ENCODE measurements at places on chromosomes 2 and 18. TPM values are rescaled to one million over a fixed set of nuclear protein-coding genes. Genes with fewer than 3 reads are reported as not detected.

DNA sequence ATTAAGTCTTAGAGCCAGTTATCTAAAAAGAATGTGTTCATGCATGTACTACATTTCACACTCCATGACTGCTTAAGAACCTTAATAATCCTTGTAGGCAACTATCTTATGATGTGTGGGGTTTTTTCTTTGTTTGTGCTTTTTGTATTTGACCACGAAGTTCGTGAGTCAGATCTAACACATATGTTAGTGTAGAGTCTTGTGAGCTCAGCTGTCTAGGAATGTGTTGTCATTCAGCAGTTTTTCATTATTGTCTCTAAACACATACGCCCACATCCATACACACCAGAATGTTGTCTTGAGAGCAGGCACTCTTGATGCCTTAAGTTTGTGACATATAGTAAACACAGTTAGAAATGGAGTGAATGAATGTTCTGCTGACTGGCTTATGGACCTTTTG is 38.4 kb downstream of the CAB39 start:
- H3K4me1 ChIP-seq = peaks cover 35% of the 10 kb centered on the region
- H3K27me3 ChIP-seq = no peaks in the 10 kb centered on the region
- H3K4me3 ChIP-seq = no peak overlapping the region
- peak; percentile 48 for DNase-seq

UBXN4 gene
- 101 TPM for total RNA-seq

CCDC148 gene
- total RNA-seq = 0.51 TPM

GRCh38 chr2:191677646-191678436 is at the start of gene NABP1:
NABP1 (plus strand) TSS chr2:191678136; CDS start chr2:191678615, 479 bp downstream.
- peak; percentile 97 for DNase-seq
- peaks cover 16% of the 10 kb centered on the region for H3K36me3 ChIP-seq
- peak within 1 kb of the TSS; percentile 92 for H3K27ac ChIP-seq
- H3K4me1 ChIP-seq = peaks cover 22% of the 10 kb centered on the region
- peak within 1 kb of the TSS; percentile 84 for H3K4me3 ChIP-seq

- no peak overlapping the region for H3K4me3 ChIP-seq
- no peak for DNase-seq
- H3K36me3 ChIP-seq = peaks cover 5% of the 10 kb centered on the region
- H3K27ac ChIP-seq = no peak overlapping the region
These were observed 33.7 kb downstream of the MRPL33 start for GRCh38 chr2:27805180-27805579.

DNA sequence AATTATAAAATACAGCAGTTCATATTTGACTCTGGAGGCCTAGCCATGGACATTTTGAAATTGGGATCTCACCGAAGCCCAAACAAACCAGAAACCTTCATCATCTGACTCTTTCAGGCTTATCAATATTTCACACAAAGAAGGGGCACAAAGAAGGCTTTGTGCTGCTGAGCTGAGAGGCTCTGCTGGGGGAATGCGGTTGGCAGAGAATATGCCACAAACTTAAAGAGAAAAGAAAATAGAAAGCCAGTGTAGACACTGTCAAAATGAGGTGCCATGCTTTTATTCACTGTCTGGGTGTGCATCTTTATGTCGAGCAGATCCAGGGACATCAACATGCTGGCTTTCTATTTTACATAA is 162.6 kb downstream of the QPCT start:
- H3K27me3 ChIP-seq = no peaks in the 10 kb centered on the region
- no peak overlapping the region for H3K27ac ChIP-seq

RNF125 gene
- 3.5 TPM for total RNA-seq

Data from MCF 10A (cell line).